RPMI7951 (cell line): ENCODE measurements at places on chromosomes 12 and 14. TPM values are rescaled to one million over a fixed set of nuclear protein-coding genes. Genes with fewer than 3 reads are reported as not detected.

Gene TAS2R30
- 0.60 and 0.98 TPM in 2 replicates for total RNA-seq

Gene CLEC4C
- total RNA-seq: not detected in 2 replicates

Gene FERMT2
- 70.3 and 84.1 TPM in 2 replicates for total RNA-seq

Gene FLVCR2
- 1.3 and 2.1 TPM in 2 replicates for total RNA-seq

Gene NUBPL
- 13.1 and 14.1 TPM in 2 replicates for total RNA-seq

Gene SLC25A47
- total RNA-seq: not detected in 2 replicates

Gene FAM186B
- total RNA-seq: 0.29 TPM in 1 of 2 replicates, not detected in the other

Gene GRIN2B
- total RNA-seq: not detected in 2 replicates

Gene MAP4K5
- 30.5 and 51.4 TPM in 2 replicates for total RNA-seq

Gene ERBB3
- total RNA-seq: 3.0 and 5.4 TPM in 2 replicates

Gene FOXG1
- not detected in 2 replicates for total RNA-seq

Gene ZBTB42
- 0.84 and 0.88 TPM in 2 replicates for total RNA-seq

Gene RPGRIP1
- total RNA-seq: 0.12 TPM in 1 of 2 replicates, not detected in the other

Gene RD3L
- not detected in 2 replicates for total RNA-seq

Gene RERG
- total RNA-seq: 0.10 TPM in 1 of 2 replicates, not detected in the other

Gene USP30
- total RNA-seq: 6.0 and 7.2 TPM in 2 replicates

Gene PDZRN4
- not detected in 2 replicates for total RNA-seq

Gene RASSF9
- under 0.01 TPM in 1 of 2 replicates, not detected in the other for total RNA-seq

Gene ARHGAP9
- total RNA-seq: 0.20 TPM in 1 of 2 replicates, not detected in the other

Gene TCL1B
- not detected in 2 replicates for total RNA-seq

Gene RNF31
- total RNA-seq: 28.5 and 37.8 TPM in 2 replicates

Gene WIF1
- total RNA-seq: not detected in 2 replicates

Gene GYS2
- total RNA-seq: not detected in 2 replicates

Gene KRT84
- not detected in 2 replicates for total RNA-seq

Gene AVPR1A
- total RNA-seq: not detected in 2 replicates

Gene MGAT4C
- not detected in 2 replicates for total RNA-seq

Gene PPP4R4
- total RNA-seq: 0.36 and 0.39 TPM in 2 replicates

Gene VWF
- under 0.01 TPM in 1 of 2 replicates, not detected in the other for total RNA-seq

Gene PTGDR
- total RNA-seq: not detected in 2 replicates

Gene SMOC1
- not detected in 2 replicates for total RNA-seq

Gene NAV3
- total RNA-seq: 16.3 and 21.5 TPM in 2 replicates

Gene NEUROD4
- total RNA-seq: not detected in 2 replicates

Gene KRT86
- total RNA-seq: 0.10 and 0.48 TPM in 2 replicates

Gene KRT83
- not detected in 2 replicates for total RNA-seq

Gene TAS2R20
- total RNA-seq: 0.24 and 0.68 TPM in 2 replicates

Gene IL26
- total RNA-seq: not detected in 2 replicates

Gene KRT2
- total RNA-seq: not detected in 2 replicates

Gene SMCO2
- total RNA-seq: not detected in 2 replicates

Gene SRRM4
- not detected in 2 replicates for total RNA-seq

Gene PPFIA2
- total RNA-seq: 0.20 TPM in 1 of 2 replicates, not detected in the other

Gene WNT5B
- total RNA-seq: 42.9 and 57.9 TPM in 2 replicates

Gene GARIN6
- not detected in 2 replicates for total RNA-seq

Gene PROX2
- total RNA-seq: not detected in 2 replicates

Gene WNT1
- total RNA-seq: not detected in 2 replicates

Gene HNRNPA1
- 257 and 266 TPM in 2 replicates for total RNA-seq

Gene GRIP1
- 0.59 TPM in 1 of 2 replicates, not detected in the other for total RNA-seq

Gene CIROP
- total RNA-seq: not detected in 2 replicates

Gene AKAP5
- 0.36 and 0.59 TPM in 2 replicates for total RNA-seq

Gene AP1G2
- total RNA-seq: 7.5 and 7.8 TPM in 2 replicates

Gene SLC35F4
- total RNA-seq: not detected in 2 replicates

Gene CCDC177
- total RNA-seq: not detected in 2 replicates

Gene KRT74
- not detected in 2 replicates for total RNA-seq

Gene OVCH1
- not detected in 2 replicates for total RNA-seq

Gene TRPV4
- 0.68 and 0.96 TPM in 2 replicates for total RNA-seq

Gene GPR68
- 16.7 and 18.6 TPM in 2 replicates for total RNA-seq

Gene KLRC4
- 0.78 TPM in 1 of 2 replicates, not detected in the other for total RNA-seq
